Astrocyte (in vitro differentiated cells and primary cell): ENCODE measurements at places on chromosomes 12 and 14. TPM values are rescaled to one million over a fixed set of nuclear protein-coding genes. Genes with fewer than 3 reads are reported as not detected.
A peak's percentile ranks its signal among the peaks of the same experiment; 100 is the strongest.

LBHD2 gene
- total RNA-seq, result not detected in 2 replicates

IL23A gene
- total RNA-seq, result 0.32 TPM in 1 of 2 replicates, not detected in the other

OLR1 gene
- 0.96 and 0.98 TPM in 2 replicates for total RNA-seq

GCH1 gene
- 2.4 and 3.6 TPM in 2 replicates for total RNA-seq

KRT71 gene
- not detected in 2 replicates for total RNA-seq

C12orf60 gene
- 1.7 and 2.0 TPM in 2 replicates for total RNA-seq

- peak overlapping the region; percentile 27 for H3K4me3 ChIP-seq
- peak; percentile 95 for DNase-seq
- peaks cover 57% of the 10 kb centered on the region for H3K4me1 ChIP-seq
- no peaks in the 10 kb centered on the region for H3K36me3 ChIP-seq
Observed at GRCh38 chr12:3117591-3118015, 40.4 kb downstream of the TSPAN9 start.

GRCh38 chr12:25995906-25996305 lies 37.4 kb downstream of the RASSF8 start:
- peaks cover 60% of the 10 kb centered on the region for H3K4me1 ChIP-seq

DNA sequence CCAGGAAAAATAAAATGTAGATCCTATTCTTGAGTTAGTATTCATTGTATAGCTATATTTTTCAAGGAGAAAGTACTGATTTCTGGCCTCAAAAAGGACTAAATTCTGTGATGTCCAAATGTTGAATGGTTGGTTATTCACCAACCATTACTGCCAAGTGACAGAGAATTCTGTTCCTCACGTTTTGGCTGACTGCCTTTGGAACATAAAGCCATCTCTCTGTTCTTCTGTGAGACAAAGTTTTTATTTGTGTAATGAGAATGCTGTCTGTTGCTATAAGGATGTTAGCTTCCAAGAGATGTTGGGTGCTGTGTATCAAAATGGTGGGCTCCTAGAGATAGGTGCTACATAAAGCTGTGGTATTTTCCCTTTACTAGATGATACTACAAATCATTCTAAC lies 9.3 kb downstream of the ZNF410 start:
- H3K4me3 ChIP-seq, result no peak overlapping the region
- no peaks in the 10 kb centered on the region for H3K4me1 ChIP-seq
- H3K27me3 ChIP-seq, result no peaks in the 10 kb centered on the region
- H3K27ac ChIP-seq, result no peak overlapping the region
- H3K36me3 ChIP-seq, result peaks cover 47% of the 10 kb centered on the region
- DNase-seq, result no peak

DNA sequence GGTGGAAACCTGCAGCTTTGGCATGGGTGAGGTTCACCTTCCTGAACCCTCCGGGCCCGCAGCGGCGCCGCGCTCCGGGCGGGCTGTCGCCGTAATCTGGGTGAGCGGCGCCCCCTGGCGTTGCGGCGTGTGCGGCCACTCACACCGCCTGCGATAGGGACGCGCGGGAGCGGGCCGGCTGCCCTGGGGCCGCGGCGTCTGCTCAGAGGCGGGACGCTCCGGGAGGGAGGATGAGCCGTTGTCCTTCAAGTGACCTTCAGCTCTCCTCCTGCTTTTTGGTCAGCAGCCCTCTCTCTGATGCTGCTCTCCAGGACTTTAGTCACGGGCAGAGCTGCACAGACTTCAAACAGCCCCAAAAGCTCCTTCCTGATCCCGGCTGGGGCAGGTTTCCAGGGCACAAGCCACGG lies 211.7 kb upstream of the FKBP4 start:
- no peaks in the 10 kb centered on the region for H3K4me1 ChIP-seq
- peaks cover 8% of the 10 kb centered on the region for H3K27me3 ChIP-seq
- no peak overlapping the region for H3K4me3 ChIP-seq
- no peak overlapping the region for H3K27ac ChIP-seq
- H3K36me3 ChIP-seq, result no peaks in the 10 kb centered on the region

GRCh38 chr12:107568718-107569117 lies 116.9 kb upstream of the PWP1 start:
- no peaks in the 10 kb centered on the region for H3K4me1 ChIP-seq
- H3K27ac ChIP-seq, result no peak overlapping the region

DNA sequence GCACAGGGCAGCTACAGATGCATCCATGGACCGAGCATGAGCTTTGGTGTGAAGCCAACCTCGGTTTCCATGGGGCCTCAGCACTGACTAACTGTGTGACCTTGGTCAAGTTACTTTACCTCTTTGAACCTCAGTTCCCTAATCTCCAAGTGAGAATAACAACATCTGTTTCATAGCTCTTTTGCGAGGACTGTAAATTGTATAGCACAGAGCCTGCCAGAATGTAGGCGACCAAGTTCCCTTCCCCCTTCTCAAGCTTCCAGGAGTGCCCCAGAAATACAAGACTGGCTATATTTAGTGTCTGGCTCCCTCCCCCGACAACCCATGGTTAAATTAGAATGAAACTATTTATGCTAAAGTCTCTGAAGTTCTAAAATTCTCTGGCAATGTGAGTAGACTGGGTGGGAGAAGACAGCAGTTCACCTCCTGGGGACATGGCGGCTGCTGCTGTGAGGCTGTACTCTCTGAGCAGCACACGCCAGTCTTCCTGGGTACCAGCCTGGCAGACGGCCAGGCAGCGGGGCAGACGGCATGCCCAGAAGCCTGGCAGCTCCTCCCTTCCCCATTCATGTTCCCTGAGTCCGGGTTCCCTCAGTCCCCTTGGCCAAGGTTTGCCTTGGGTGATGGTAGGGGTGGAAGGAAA lies 22.0 kb upstream of the TMED10 start:
- no peaks in the 10 kb centered on the region for H3K4me1 ChIP-seq
- H3K4me3 ChIP-seq, result no peak overlapping the region
- no peaks in the 10 kb centered on the region for H3K27me3 ChIP-seq
- no peaks in the 10 kb centered on the region for H3K36me3 ChIP-seq

GRCh38 chr12:57057067-57057751 lies 7.3 kb upstream of the MYO1A start:
- no peaks in the 10 kb centered on the region for H3K4me1 ChIP-seq
- no peaks in the 10 kb centered on the region for H3K27me3 ChIP-seq
- no peak for DNase-seq

DNA sequence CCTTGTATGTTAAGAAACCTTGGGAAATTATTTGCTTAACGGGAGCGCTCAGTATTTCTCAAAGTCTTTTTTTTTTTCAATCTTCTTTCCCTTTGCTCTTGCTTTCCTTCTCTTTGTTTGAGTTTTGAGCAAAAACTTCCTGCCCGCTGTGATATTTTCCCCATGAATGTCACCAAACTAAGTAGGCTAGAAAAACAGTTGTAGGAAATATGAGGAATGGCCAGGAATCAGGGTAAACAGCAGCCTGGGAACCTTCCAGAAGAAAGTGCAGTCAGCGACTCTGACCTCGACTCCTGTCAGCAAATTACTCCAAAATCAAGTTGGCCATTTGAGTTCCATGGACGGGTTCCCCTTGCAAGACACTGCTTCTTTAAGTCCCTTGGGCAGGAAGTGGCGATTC lies 11.6 kb upstream of the RFLNA start:
- H3K36me3 ChIP-seq, result no peaks in the 10 kb centered on the region
- no peak overlapping the region for H3K4me3 ChIP-seq
- no peak overlapping the region for H3K27ac ChIP-seq
- DNase-seq, result no peak
- peaks cover 33% of the 10 kb centered on the region for H3K27me3 ChIP-seq
- no peaks in the 10 kb centered on the region for H3K4me1 ChIP-seq

DNA sequence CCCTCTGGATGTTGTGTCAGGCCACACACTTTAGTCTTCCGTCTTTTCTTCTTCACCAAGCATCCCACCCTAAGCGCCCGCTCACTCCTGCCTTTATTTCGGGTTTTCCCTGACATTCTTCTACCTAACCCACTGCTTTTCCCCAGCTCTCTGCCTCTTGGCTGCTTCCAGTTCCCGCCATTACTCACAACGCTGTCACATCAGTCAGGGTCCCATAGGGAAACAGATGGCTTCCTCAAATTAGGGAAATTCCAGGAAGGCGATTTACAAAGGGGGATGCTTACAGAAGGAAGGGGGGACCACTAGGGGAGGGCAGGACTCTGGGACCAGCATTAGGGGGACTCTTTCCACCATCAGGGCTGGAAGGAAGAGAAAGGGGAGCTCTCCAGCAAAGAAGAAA lies 9.2 kb upstream of the PPP1R13B start:
- peaks cover 4% of the 10 kb centered on the region for H3K27me3 ChIP-seq
- no peaks in the 10 kb centered on the region for H3K36me3 ChIP-seq
- H3K27ac ChIP-seq, result no peak overlapping the region
- no peak overlapping the region for H3K4me3 ChIP-seq
- DNase-seq, result no peak

GRCh38 chr12:30613119-30613830 lies 82.4 kb downstream of the IPO8 start:
- no peaks in the 10 kb centered on the region for H3K27me3 ChIP-seq
- no peak overlapping the region for H3K27ac ChIP-seq
- H3K4me1 ChIP-seq, result no peaks in the 10 kb centered on the region
- peak; percentile 70 for DNase-seq
- no peaks in the 10 kb centered on the region for H3K36me3 ChIP-seq

DNA sequence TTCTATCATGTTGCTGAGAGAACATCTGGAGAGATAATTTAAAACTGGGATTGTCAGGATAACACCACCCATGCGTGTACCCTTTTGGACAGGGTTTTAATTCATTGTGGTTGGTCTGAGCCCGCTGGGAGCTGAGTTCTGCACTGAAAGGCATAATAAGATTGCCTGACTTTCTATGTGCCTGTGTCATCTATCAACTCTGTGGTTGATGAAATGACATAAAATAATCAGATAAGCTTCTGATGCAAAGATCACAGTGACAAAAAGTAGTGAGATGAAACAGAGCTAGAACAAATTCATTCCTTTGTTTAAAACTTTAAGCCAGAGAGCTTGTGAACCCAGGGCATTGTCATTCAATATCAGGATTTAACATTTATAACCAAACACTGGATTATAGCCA lies 98.7 kb downstream of the BBS10 start:
- no peaks in the 10 kb centered on the region for H3K27me3 ChIP-seq
- H3K27ac ChIP-seq, result no peak overlapping the region
- DNase-seq, result no peak
- no peak overlapping the region for H3K4me3 ChIP-seq
- no peaks in the 10 kb centered on the region for H3K36me3 ChIP-seq
- H3K4me1 ChIP-seq, result peaks cover 5% of the 10 kb centered on the region
